NCI-H1930 (cell line): ENCODE measurements at places on chromosomes 4 and X.

DNA sequence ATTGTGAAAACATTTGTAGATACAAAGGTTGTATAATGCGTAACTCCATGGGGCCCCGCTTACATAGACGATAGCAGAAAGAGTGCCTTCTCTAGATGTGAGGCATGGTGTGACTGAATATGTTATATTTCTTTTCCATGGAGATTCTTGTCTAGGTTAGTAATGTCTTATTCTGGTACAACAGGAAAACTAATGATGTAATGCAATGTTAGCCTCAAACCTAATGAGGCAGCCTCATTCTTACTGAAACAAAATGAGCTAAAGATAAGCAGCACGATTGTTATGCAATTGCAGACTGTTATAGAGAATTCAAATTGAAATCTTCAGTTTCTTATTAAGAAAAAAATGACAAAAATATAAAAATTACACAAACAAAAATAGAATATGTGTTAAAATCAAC, 171.1 kb upstream of the ANKRD50 start:
- no peak for DNase-seq

DNA sequence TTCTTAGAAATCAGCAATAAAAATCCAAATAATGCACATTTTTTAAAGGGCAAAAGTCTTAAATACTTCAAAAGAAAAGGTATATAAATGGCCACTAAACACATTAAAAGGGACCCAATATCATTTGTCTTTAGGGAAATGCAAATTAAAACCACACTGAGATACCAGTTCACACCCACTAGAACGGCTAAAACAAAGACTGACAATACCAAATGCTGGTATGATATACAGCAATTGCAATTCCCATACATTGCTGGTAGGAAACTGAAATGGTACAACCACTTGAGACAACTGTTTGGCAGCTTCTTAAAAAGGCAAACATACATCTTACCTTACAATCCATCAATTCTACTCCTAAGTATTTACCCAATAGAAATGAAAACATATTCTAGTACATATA, 33.7 kb downstream of the CAMK2D start:
- no peak for DNase-seq

DNA sequence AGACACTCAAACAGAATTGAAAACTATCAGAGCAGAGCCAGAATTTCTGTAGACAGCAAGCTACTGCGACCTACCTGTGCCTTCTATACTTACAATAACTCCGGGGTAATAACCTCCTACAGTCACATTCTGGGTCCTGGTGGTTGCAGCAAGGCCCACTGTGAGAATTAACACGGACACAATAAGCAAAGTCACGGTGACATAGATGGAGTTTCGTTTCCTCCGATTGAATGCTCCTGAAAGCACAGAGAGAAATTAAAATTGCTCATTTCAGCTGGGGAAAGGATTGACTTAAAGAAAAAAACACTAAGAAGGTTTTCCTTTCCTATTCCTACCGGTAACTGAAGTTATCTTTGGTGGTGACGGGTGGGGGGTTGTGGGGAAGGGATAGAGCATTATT, 7.0 kb downstream of the TMEM255A start:
- DNase-seq: no peak

DNA sequence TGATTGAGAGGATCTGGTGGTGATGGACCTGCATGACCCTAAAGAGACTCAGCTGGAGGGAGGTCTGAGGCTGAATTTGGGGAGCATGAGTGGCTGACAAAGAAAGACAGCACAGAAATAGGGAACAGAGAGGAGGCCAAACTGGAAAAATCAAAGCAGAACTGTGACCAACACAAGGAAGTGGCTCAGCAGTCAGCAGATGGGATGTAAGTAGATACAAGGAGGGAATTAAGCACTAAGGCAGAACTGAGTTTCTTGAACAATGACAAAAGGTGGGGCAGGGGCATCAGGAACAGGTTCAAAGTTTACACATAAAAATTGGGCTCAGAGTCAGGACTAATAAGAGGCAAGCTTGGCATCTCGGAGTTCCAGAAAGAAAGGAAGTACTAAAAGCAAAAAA, 144.3 kb upstream of the KLF3 start:
- no peak for DNase-seq

DNA sequence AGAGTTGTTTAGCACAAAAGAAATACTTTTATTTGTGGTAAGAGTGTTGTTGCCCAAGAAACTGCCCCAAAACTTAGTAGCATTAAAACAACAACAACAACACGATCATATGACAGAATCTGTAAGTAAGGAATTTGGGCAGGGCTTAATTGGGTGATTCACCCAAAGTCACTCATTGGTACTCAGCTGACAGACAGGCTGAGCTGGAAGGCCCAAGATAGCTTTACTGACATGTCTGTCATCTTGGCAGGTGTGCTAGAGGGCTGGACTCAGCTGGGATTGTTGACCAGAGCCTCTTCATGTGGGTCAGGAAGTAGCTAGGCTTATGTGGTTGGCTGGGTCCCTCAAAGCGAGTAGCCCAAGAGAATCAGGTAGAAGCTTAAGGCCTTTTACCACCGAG, 52.3 kb downstream of the KIAA0232 start:
- DNase-seq: no peak

DNA sequence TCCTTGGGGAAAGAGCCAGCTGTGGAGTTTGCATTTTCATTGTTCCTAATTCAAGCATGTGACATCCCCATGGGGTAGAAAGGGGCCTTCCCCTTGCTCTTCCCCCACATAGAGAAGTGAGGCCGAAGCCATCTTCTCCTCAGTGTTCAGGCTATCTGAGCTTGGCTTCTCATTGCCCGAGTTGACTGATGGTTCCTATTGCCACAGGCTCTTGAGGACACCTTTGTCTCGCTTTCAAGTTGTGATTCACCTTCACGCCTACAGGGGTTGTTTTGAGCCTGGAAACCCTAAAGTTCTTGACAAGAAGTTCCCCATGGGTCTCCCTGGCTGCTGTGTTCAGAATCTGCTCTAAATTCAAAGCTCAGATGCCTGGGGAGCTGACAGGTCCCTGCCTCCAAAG, 25.0 kb downstream of the CCNQ start:
- no peak for DNase-seq

DNA sequence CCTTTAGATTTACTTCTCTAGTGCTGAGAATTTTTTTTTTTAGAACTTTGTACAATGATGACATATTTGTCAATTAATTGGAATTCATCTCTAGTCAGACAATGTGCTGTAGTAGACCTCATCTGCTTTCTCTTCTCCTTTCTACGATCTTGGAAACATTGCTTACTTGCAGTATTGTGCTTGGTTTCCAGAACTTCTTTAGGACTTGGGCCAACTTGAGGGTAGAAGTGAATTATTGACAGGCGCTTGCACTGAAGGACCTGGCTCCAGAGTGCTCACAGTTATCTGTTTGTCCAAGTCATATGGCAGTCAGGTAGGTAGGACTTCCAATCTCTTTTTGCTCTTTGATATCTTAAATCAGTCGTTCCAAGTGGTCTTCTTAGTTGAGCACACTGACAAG, 39.6 kb downstream of the FNIP2 start:
- DNase-seq: no peak

GRCh38 chr4:71882113-71882841, 98.4 kb upstream of the GC start:
- DNase-seq: no peak

DNA sequence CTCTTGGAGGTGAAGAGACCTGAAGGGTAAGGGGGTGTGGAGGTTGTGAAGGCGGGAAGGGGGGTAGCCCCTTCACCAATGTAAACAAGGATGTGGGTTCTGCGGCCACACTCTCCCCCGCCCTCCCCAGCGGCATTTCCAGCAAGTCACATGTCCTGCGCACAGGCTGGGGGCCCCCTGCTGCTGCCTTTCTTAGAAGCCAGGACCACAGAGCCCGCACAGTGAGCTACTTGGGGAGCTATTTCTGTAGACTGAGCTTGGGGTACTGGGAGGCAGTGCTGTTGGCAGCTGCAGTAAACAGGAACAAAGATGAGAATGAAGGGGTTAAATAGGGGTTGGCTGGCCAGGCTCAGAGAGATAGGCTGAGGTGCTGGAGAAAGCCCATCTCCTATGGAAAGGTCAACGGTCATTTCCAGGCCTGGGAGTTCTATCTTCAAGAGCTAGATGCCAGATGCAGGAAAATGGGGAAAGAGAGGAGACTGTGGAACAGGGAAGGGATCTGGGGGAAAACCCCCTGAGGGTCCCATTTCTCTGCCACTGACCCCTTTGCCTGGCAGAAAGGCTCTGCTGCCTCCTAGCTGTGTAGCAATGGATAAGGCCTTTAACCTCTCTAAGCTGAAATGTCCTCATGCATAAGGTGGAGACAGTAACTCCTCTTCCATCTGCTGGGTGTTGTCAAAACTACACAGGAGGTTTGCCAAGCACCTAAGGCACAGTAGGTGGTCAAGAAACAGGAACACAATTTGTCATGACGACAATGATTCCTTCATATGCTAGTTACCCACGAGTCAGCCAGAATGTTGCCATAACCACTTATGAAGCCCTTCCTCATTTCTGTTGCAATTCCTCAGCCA, 18.5 kb upstream of the PIM2 start:
- no peak for DNase-seq

GRCh38 chr4:113524505-113525186, 236.9 kb downstream of the CAMK2D start:
- no peak for DNase-seq

GRCh38 chr4:57051095-57051494, 59.1 kb downstream of the IGFBP7 start:
- DNase-seq: no peak

- no peak for DNase-seq
Observed at GRCh38 chrX:12770440-12770839, 20.8 kb upstream of the PRPS2 start.

- no peak for DNase-seq
Observed at GRCh38 chrX:40022421-40022820, 75.3 kb downstream of the BCOR start.

- no peak for DNase-seq
Observed at GRCh38 chr4:147801820-147802219, 69.9 kb downstream of the ARHGAP10 start.

GRCh38 chr4:55173580-55173979, 48.2 kb upstream of the KDR start:
- DNase-seq: no peak

- no peak for DNase-seq
Observed at GRCh38 chrX:141314441-141314840, 72.1 kb upstream of the SPANXC start.

- DNase-seq: no peak
Observed at GRCh38 chr4:10963958-10964703, 279.6 kb upstream of the CLNK start.

DNA sequence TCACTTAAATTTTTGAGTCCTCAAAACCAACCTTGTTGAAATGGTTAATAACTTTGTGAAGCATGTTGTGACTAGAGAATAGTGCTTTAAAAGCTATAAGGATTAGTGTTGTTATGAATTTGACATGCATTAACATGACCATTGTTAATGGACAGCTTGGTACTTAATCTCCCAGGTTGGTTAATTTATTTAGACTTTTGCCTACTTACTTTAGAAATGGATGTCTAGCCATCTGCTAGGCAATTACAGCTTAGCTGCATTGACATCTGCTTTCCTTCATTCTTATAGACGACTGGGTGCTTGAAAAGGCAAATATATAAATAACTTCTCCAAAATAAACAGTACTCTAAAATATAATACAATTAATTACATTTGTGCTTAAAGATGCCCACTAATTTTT, 368.0 kb downstream of the CCSER1 start:
- DNase-seq: no peak

GRCh38 chrX:132737743-132738142, 220.7 kb downstream of the HS6ST2 start:
- DNase-seq: no peak

GRCh38 chr4:26937139-26937538, 76.5 kb downstream of the STIM2 start:
- DNase-seq: no peak

- DNase-seq: no peak
Observed at GRCh38 chr4:141238186-141238585, 17.5 kb downstream of the ZNF330 start.

DNA sequence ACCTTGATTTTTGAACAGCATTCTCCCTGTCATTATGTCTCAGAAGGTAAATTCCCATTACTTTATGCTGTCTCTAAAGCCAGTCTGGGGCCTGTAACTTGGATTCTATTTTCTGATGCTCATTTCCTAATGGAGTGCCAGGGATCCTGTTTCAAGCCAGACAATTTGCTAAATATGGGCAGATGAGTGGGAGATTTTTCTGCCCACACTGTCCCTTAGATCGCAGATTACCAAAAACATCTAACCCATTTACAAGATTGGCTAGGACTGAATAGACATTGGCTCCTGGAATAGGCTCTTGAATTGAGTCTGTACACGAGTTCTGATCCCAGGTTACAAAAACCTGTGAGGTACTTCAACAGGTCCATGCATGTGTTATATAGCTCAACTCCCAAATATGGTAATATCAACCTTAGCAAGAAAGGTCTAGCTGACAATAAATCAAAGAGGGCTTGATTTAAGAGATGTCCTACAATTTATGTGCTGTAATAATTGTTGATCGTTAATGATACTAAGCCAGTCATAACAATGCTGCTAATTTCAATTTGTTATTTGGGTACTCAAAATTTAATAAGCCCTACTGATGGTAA, 5.7 kb downstream of the GPC3 start:
- no peak for DNase-seq

DNA sequence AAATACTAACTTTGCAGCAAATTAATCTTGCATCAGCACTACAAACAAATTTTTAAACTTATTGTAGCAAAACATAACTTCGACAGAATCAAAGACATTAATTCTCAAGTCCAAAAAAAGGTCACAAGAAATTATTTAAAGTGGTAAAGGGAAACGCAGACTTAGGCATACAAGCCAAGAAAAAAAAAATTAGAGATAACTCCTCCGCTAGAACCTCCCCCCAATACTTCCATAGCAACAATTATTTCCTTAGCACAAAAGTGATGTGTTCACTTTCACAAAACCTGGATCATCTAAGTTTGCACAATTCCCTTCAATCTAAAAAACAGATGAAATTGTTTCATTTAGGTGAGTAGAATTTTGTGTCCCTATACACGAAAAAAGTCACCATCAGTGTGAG, 1.1 kb downstream of the LRBA start:
- no peak for DNase-seq

DNA sequence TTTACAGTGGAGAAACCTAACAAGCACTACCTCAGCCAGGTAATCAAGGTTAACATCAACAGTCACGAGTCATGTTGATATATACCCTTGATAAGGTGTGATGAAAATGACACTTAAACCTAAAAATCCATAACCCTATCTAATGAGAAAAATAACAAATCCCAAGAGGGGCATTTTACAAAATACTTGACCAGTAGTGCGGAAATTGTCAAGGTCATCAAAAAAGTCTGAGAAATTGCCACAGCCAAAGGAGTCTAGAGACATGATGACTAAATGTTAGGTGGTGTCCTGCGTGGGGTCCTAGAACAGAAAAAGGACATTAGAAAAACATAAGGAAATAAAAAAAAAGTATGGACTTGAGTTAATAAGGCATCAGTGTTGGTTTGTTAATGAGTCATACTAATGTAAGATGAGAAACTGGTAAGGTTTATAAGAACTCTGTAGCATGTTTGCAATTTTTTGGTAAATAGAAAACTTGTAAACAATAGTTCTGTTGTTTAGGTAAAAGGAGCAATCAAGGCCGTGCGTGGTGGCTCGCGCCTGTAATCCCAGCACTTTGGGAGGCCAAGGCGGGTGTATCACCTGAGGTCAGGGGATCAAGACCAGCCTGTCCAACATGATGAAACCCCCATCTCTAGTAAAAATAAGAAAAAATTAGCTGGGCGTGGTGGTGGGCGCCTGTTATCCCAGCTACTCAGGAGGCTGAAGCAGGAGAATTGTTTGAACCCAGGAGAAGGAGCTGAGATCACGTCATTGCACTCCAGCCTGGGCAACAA, 2.9 kb downstream of the RPL36A start:
- DNase-seq: no peak
